Left renal cortex interstitium (tissue), 4 donors: ENCODE measurements at places on chromosomes 16 and 17. TPM values are rescaled to one million over a fixed set of nuclear protein-coding genes. Genes with fewer than 3 reads are reported as not detected.

Gene WSCD1
- polyA plus RNA-seq, result 16.6 TPM

Gene NHLRC4
- polyA plus RNA-seq, result 7.3 TPM

Gene ZNF764
- polyA plus RNA-seq, result 14.8 TPM

Gene CCDC40
- polyA plus RNA-seq, result 20.3 TPM

Gene TBX6
- polyA plus RNA-seq, result 1.9 TPM

Gene RIPOR1
- polyA plus RNA-seq, result 99.1 TPM

Gene GINS2
- polyA plus RNA-seq, result 17.7 TPM

Gene ABCC6
- polyA plus RNA-seq, result 22.7 TPM

Gene AATK
- polyA plus RNA-seq, result 6.0 TPM

Gene PLA2G10
- 0.17 TPM for polyA plus RNA-seq

Gene HIC1
- 17.0 TPM for polyA plus RNA-seq

Gene KRT9
- polyA plus RNA-seq, result not detected

Gene MEFV
- polyA plus RNA-seq, result 0.16 TPM

Gene HLF
- 5.7 TPM for polyA plus RNA-seq

Gene CCDC78
- polyA plus RNA-seq, result 1.1 TPM

Gene SHCBP1
- 8.8 TPM for polyA plus RNA-seq

Gene SAT2
- 127 TPM for polyA plus RNA-seq

Gene PRKCB
- polyA plus RNA-seq, result 4.4 TPM

Gene LRRC36
- polyA plus RNA-seq, result 3.1 TPM

Gene OR2C1
- 0.66 TPM for polyA plus RNA-seq

Gene PERCC1
- not detected for polyA plus RNA-seq

Gene TMEM238L
- polyA plus RNA-seq, result 4.4 TPM

Gene SCGB1C2
- 2.1 TPM for polyA plus RNA-seq
